Activated CD8-positive, alpha-beta T cell treated with anti-CD3 and anti-CD28 coated beads for 36 hours (primary cell): ENCODE measurements at places on chromosomes 2 and 18. TPM values are rescaled to one million over a fixed set of nuclear protein-coding genes. Genes with fewer than 3 reads are reported as not detected.

DNA sequence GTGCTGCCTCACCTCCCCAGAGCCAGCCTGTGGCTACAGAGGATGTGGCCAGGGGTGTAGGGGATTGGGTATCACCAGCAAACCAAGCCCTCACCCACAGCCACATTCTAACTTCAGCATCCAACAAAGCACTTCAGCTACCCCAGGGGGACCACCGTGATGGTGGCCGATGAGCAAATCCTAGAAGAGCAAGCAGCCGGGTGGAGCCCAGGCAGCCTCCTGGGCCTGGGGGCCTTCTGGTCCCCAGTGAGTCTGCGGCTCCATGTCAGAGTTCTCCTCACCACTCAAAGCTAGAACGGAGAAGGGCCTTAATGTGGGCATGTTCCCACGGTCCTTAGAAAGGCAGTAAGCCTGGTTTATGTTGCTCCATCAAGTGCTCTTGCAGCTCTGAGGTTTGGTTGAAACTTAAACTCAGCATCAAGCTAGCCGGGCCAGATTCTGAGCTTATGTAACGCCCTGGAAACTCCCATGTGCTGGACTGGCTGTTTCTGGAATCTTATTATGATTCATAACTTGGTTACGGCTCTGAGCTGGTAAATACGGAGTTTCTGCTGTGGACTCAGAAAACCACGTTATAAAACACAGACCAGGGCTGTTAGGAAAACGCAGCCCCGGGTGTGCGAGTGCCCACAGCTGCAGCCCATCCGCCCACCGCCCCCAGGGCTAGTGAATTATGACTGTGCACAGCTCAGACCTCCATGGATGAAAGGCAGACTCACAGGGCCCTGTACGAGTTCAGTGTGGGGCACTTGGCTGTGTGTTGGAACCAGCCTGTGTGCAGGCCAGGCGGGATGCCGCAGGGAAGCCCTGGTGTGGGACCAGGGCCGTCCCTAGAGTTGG is 99.8 kb downstream of the SEPTIN10 start:
- no peak overlapping the region for H3K27ac ChIP-seq
- peaks cover 2% of the 10 kb centered on the region for H3K4me1 ChIP-seq
- no peaks in the 10 kb centered on the region for H3K36me3 ChIP-seq

GRCh38 chr2:132620115-132620514 is 49.9 kb downstream of the LYPD1 start:
- H3K27ac ChIP-seq = no peak overlapping the region
- no peak for DNase-seq

DNA sequence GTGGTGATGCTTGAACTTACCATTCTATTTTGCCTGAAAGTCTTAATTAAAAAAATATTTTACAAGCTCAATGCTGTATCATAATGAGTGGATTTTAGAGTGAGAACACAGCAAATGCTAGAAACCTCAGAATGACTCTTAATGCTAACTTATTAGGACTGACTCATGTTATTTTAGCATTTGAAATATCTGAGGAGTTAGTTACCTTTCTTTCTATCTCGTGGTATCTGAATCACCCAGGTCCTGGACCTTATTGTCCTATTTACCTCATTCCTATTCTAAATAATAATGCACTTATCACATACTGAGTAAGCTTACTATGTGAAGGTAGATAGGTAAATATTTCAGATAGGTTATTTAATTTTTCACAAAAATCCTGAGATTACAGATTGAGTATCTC is 70.7 kb downstream of the SOS1 start:
- H3K27ac ChIP-seq = no peak overlapping the region
- H3K4me3 ChIP-seq = no peak overlapping the region
- H3K4me1 ChIP-seq = peaks cover 2% of the 10 kb centered on the region
- peaks cover 42% of the 10 kb centered on the region for H3K36me3 ChIP-seq

GRCh38 chr2:174688079-174688478 is 76.2 kb downstream of the CHRNA1 start:
- H3K4me3 ChIP-seq = no peak overlapping the region
- peaks cover 1% of the 10 kb centered on the region for H3K27me3 ChIP-seq
- peaks cover 42% of the 10 kb centered on the region for H3K4me1 ChIP-seq
- H3K27ac ChIP-seq = no peak overlapping the region

DNA sequence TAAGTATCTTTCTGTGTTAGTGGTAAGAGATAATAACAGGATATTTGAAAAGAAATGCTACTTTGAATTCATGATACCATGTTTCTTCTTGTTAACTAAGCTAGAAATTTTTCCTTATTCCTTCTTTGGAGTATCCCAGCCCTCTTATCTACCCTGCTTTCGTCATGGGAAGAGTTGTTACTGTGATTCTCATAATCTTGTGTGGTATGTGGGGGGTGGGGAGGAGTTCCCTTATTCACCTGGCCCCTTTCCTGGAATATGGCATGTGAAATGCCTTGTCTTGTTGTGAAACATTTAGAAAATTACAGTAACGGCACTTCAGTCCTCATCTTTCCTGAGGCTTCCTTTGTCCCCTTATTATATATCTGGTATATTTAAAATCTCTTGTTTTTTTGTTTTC is 129.9 kb downstream of the NCOA1 start:
- no peak overlapping the region for H3K4me3 ChIP-seq
- DNase-seq = no peak
- H3K4me1 ChIP-seq = peaks cover 42% of the 10 kb centered on the region
- no peak overlapping the region for H3K27ac ChIP-seq

- peaks cover 11% of the 10 kb centered on the region for H3K27me3 ChIP-seq
- no peak for DNase-seq
- H3K27ac ChIP-seq = no peak overlapping the region
- peaks cover 6% of the 10 kb centered on the region for H3K4me1 ChIP-seq
- no peak overlapping the region for H3K4me3 ChIP-seq
These were observed 263.7 kb downstream of the ATAD2B start for GRCh38 chr2:23662941-23663920.

DNA sequence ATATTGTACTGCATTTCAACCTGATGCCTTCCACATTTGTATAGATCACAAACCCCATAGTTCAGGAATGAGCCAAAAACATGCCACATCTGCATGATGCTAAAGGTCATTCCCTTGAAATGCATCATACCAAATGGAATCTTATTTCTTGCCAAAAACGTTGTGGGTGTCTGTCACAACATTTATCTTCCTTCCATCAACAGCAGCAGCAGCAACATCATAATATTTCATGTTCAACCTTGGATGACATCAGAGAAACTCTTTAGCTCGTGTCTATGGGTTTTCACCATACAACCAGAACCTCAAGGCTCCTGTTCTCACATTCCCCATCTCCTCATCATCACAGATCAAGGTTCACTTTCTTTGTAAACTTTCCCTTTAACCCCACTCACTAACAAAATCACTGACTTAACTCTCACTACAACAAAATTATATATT is 221.3 kb upstream of the CTAGE1 start:
- no peaks in the 10 kb centered on the region for H3K36me3 ChIP-seq
- DNase-seq = no peak
- no peaks in the 10 kb centered on the region for H3K4me1 ChIP-seq
- peaks cover 7% of the 10 kb centered on the region for H3K27me3 ChIP-seq

DNA sequence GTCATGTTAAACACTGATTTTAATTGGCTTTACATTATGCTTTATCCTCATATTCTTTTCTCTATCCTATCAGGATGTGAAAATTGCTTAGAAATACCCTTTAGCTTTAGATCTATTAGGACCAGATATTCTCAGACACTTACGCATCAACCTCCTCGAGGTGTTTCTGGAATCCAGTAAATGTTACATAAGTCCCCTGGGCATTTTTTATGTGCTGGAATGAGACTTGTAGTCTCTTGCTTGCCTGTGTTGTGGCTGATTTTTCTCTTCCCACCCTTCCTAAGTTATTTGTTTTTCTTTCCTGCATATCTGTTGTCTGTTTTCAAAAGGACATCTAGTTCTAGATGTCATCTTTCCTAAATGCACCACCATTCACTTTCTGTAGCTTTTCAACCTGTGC is 197.1 kb downstream of the CCDC85A start:
- no peaks in the 10 kb centered on the region for H3K4me1 ChIP-seq
- no peaks in the 10 kb centered on the region for H3K27me3 ChIP-seq
- no peaks in the 10 kb centered on the region for H3K36me3 ChIP-seq
- no peak overlapping the region for H3K4me3 ChIP-seq

GRCh38 chr2:205218056-205218455 is 464.2 kb upstream of the NRP2 start:
- no peaks in the 10 kb centered on the region for H3K27me3 ChIP-seq
- no peaks in the 10 kb centered on the region for H3K36me3 ChIP-seq
- no peak overlapping the region for H3K4me3 ChIP-seq
- H3K4me1 ChIP-seq = no peaks in the 10 kb centered on the region

- no peak overlapping the region for H3K4me3 ChIP-seq
- no peaks in the 10 kb centered on the region for H3K36me3 ChIP-seq
These were observed 108.9 kb downstream of the CLIP4 start for GRCh38 chr2:29223851-29224692.

- no peaks in the 10 kb centered on the region for H3K27me3 ChIP-seq
- no peak for DNase-seq
- peaks cover 18% of the 10 kb centered on the region for H3K36me3 ChIP-seq
- H3K4me1 ChIP-seq = peaks cover 20% of the 10 kb centered on the region
- H3K27ac ChIP-seq = peak overlapping the region; percentile 37
These were observed 35.2 kb downstream of the UNC50 start for GRCh38 chr2:98643496-98644100.

GRCh38 chr2:145379934-145380333 is 860.0 kb upstream of the ZEB2 start:
- DNase-seq = no peak
- H3K27ac ChIP-seq = no peak overlapping the region
- H3K4me1 ChIP-seq = no peaks in the 10 kb centered on the region
- no peak overlapping the region for H3K4me3 ChIP-seq

DNA sequence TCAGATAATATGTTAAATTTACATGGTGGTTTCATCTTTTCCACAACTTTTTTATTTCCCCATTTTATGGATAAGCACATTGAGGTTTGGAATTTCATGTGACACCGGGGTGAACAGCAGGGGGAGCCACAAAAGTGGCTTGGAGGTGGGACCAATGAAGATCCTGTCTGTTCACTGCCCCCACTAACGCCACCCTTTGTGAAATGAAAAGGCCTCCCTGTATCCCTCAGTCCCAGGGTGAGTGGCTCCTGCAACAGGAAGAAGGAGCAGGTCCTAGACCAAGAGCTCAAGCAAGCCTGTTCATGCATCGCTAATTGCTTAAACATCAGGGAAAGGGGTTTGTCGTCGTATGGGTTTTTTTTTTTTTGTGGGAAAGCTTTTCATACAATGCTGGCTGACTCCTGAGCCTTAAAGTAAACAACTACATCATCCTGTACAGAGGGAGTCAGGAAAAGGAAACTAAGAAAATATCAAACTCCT is 267.8 kb upstream of the EPAS1 start:
- no peak overlapping the region for H3K27ac ChIP-seq
- no peaks in the 10 kb centered on the region for H3K36me3 ChIP-seq
- H3K4me1 ChIP-seq = peaks cover 6% of the 10 kb centered on the region
- DNase-seq = no peak
- no peaks in the 10 kb centered on the region for H3K27me3 ChIP-seq

DNA sequence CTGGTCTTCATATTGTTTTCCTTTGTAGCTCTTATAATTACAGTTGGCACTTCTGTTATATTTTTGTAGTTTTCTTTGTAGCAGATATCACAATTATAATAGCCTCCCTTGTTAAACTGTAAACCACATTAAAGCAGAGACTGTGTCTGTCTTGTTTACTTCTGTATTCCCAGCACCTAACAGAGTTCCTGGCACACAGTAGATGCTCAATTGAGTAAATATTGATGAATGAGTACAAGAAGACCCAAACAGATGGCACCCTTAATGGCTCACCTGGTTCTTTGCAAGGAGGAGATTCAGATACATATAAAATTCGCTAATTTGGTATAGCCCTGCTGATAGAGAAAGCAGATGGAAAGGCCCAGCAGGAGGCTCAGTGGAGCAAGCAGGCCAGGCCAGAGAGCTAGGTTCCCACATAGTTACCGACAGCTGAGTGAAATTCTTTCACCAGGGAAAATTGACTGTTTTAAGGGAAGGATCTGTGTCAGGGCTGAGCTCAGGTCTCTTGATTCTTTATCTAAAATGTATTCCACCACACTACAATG is 120.1 kb downstream of the NUP35 start:
- no peaks in the 10 kb centered on the region for H3K27me3 ChIP-seq
- H3K27ac ChIP-seq = no peak overlapping the region
- no peak overlapping the region for H3K4me3 ChIP-seq
- H3K36me3 ChIP-seq = no peaks in the 10 kb centered on the region
- H3K4me1 ChIP-seq = no peaks in the 10 kb centered on the region
- DNase-seq = no peak

GRCh38 chr2:26477126-26477910 is 606 bp downstream of the OTOF start:
- no peak overlapping the region for H3K27ac ChIP-seq
- no peaks in the 10 kb centered on the region for H3K27me3 ChIP-seq
- no peaks in the 10 kb centered on the region for H3K36me3 ChIP-seq
- peaks cover 4% of the 10 kb centered on the region for H3K4me1 ChIP-seq
- peak overlapping the region; percentile 41 for H3K4me3 ChIP-seq
- DNase-seq = peak; percentile 26

- peaks cover 7% of the 10 kb centered on the region for H3K36me3 ChIP-seq
- no peaks in the 10 kb centered on the region for H3K27me3 ChIP-seq
- DNase-seq = no peak
- H3K4me1 ChIP-seq = no peaks in the 10 kb centered on the region
- no peak overlapping the region for H3K4me3 ChIP-seq
- H3K27ac ChIP-seq = no peak overlapping the region
These were observed 67.6 kb downstream of the RALBP1 start for GRCh38 chr18:9542924-9543323.

GRCh38 chr2:170180031-170180566 is 2.2 kb downstream of the MYO3B start:
- peaks cover 10% of the 10 kb centered on the region for H3K4me1 ChIP-seq
- H3K27ac ChIP-seq = no peak overlapping the region
- no peaks in the 10 kb centered on the region for H3K27me3 ChIP-seq
- no peak overlapping the region for H3K4me3 ChIP-seq
- H3K36me3 ChIP-seq = no peaks in the 10 kb centered on the region

GRCh38 chr2:234472155-234472554 is 24.7 kb downstream of the ARL4C start:
- H3K27ac ChIP-seq = no peak overlapping the region
- H3K4me3 ChIP-seq = no peak overlapping the region
- H3K4me1 ChIP-seq = peaks cover 27% of the 10 kb centered on the region
- no peaks in the 10 kb centered on the region for H3K27me3 ChIP-seq

DNA sequence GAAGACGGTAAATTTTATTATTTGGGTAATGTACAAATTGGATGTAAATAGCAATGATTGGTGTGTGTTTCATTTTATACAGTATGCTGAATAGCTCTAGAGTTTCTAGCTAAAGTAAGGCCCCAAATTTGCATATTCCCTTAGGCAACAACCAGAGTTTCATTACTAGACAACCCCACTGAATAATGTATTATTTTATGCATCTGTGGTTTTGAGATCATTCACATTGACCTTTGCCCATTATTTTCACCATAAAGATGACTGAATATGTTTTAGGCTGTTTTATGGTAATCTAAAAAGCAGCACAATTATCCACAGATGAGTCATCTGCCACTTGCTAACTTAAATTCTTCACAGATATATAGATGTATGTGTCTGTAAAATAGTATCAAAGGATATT is 44.5 kb upstream of the C2orf74 start:
- H3K4me1 ChIP-seq = peaks cover 10% of the 10 kb centered on the region
- H3K27ac ChIP-seq = no peak overlapping the region
- no peaks in the 10 kb centered on the region for H3K27me3 ChIP-seq
- no peaks in the 10 kb centered on the region for H3K36me3 ChIP-seq
- no peak overlapping the region for H3K4me3 ChIP-seq

TMEM247 gene
- total RNA-seq = not detected

HOXD13 gene
- not detected for total RNA-seq

LRRC30 gene
- total RNA-seq = not detected

CENPA gene
- 33.6 TPM for total RNA-seq

MLPH gene
- total RNA-seq = not detected

LCT gene
- total RNA-seq = 0.29 TPM

ZC3H6 gene
- total RNA-seq = 16.9 TPM

NT5C1B gene
- total RNA-seq = not detected
